ENCODE measurements at places on chromosomes 6 and 20.
A peak's percentile ranks its signal among the peaks of the same experiment; 100 is the strongest.

- no peak for DNase-seq
Measured at GRCh38 chr6:14765721-14766390, 480.0 kb upstream of the JARID2 start.

- peak; percentile 58 for DNase-seq
Measured at GRCh38 chr6:1385129-1386037, 4.0 kb upstream of the FOXF2 start.

- DNase-seq: no peak
Measured at GRCh38 chr20:44079291-44079690, 107.7 kb downstream of the JPH2 start.

DNA sequence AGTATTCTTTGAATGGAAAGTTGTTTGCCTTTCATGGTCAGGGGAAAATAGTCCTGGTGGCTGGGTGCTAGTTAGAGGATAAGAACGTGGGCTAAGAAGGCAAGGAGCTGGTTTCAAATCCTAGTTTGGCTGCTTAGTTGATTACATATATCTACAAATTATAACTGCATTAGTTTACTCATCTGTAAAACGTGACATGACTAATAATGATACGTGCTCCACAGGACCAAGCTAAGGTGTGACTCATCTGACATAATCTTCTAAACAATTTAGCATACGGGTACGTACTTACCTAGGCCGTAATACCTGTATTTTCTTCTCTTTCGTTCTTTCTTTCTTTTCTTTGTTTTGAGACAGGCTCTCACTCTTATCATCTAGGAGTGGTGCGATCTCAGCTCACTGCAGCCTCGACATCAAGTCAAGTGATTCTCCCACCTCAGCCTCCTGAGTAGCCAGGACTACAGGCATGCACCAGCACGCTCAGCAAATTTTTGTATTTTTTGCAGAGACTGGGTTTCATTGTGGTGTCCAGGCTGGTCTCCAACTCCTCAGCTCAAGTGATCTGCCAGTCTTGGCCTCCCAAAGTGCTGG, 1274.2 kb upstream of the GJE1 start:
- DNase-seq: no peak

DNA sequence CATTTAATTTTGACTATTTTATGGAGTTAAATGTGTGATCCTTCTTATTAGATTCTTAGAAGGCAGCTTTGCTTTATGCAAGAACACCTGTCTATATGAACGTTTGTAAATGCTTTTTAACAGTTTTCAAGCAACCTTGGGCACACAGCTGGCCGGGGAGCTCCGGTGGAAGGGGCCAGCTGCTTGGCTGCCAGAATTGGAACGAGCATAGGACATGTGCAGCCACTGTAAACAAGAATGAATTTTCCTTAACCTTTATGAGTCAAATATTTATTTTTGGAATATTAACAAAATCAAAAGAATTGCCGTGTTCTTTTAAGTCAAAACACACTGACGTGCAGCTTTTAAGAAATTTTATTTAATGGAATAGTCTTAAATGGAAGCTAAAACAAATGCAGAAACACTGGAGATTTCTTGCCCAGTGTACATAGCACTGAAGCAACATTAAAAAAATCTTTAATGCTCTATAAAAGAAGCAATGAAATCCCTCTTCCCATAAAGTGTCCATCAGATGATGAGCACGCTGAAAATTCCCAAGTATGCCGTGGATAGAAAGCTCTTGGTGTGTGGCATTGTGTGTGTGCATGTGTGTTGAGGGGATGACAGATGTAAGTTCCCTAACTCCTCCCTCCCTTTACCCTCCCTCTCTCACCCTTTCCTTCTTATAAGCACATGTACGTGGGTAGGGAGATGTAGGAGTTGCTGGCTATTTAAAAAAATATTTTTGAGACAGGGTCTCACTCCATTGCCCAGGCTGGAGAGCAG, 208.9 kb upstream of the EXOC2 start:
- no peak for DNase-seq

- no peak for DNase-seq
Measured at GRCh38 chr20:49701241-49701790, 12.4 kb downstream of the B4GALT5 start.

GRCh38 chr6:2917065-2917464, 14.0 kb upstream of the SERPINB9 start:
- no peak for DNase-seq

All from right kidney (tissue), 9 donors.